H1 (cell line): ENCODE measurements at places on chromosomes 6 and 20.
A peak's percentile ranks its signal among the peaks of the same experiment; 100 is the strongest.

DNA sequence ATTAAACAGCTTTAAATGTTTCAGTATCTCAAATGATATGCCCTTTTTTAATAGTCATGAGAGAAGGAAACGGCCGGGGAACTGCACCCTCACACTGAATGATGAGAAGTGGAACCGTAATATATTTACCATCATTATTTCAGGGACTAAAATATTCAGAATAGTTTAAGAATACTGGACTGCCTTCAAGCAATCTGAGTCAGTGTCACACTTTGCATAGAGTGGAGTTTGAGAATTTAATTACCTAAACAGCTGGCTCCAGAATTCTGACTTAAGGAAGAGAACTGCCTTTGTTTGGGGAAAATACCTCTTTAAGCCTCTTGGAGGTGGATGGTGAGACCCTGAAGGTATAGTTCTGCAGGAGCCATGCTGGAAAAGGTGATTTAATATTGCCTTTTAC, 135.9 kb upstream of the EPHA7 start:
- DNase-seq = no peak

- no peak for DNase-seq
Observed at GRCh38 chr20:24769878-24770627, 179.0 kb upstream of the CST7 start.

DNA sequence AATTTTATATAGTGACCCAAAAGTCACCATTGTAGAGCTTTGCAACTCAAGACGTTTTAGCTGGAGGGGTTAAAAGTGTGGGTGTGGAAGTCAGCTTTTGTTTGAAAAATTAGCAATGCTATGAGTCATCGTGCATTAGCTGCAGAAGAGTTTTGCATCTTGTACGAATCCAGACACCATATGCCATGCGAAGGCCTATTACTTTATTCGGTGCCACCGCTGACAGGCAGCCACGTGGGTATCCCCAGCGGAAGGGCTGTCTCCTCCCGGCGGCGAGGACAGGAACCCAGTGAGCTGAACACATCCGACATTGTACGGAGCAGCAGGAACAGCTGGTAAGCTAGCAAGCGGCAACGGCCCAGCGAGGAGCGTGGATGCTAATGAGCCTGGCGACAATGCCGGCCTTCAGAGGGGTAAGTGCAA, 84.4 kb downstream of the INSM1 start:
- DNase-seq = peak; percentile 41

DNA sequence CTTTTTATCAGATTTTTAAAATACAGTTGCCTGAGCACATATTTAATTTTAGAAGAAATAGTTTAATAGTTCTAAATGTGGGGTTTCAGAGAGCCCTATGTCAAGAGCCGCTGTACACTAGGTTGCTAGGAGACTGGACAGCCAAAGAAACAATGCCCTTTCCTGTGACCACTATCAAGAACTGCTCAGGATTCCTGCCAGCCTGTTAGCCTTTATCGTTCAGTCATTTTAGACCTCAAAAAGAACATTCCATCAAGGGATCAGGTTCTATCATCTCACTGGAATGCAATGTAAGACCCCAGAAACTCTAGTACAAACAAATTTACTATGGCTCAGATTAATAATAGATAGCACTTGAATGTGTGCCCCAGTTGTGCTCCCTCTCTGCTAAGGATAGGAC, 181.2 kb upstream of the CCN2 start:
- no peak for DNase-seq

DNA sequence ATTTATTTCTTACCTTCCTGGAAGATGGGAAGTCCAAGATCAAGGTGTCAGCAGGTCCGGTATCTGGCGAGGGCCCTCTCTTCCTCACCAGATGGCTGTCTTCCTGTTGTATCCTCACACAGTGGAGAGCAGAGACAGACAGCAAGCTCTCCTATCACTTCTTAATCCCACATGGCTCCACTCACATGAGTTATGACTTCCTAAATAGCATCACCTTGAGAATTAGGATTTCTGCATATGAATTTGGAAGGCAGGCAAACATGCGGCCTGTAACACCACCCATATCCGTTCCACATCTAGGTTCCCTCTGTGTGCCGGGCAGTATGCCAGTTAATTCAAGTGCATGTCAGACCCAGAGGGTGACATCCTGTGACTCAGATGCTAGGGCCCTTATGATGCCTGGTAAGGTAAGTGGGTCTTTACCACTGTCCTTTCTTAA, 2.1 kb downstream of the RAET1E start:
- no peak for DNase-seq

DNA sequence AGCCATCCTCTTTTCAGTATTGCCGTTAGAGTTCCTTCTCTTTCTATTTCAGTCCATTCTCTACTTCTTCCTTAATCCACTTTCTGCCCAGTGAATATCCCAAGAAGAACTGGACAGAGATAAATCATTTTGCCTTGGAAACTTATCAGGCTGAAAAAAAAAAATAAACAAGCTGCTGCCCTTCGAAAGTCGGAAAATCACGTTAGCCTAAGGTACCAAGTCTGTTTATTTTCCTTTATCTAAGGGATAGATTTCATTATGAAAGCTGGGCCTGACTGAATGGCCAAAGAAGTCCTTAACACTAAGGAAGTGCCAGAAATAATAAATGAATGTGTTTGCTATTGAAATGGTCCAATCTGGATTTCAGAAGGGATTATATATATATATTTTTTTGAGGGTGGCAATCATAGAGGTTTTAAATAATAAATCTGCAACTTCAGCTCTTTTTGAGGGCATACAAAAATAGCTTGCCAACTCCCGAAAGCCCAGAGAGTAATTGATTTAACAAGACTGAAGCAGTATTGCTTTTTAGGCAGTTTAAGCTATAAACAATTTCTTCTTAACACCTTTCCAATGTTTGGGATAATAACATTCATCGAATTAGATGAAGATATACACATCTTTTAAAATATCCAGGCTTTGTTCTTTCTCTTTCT, 127.0 kb upstream of the STMND1 start:
- DNase-seq = no peak

- DNase-seq = no peak
Observed at GRCh38 chr6:38533064-38533463, 106.7 kb downstream of the BTBD9 start.

GRCh38 chr20:63656451-63656850, 1.7 kb upstream of the RTEL1 start:
- no peak for DNase-seq

- no peak for DNase-seq
Observed at GRCh38 chr20:45523821-45524220, 8.4 kb upstream of the SPINT3 start.

GRCh38 chr6:116106146-116106545, 5.5 kb downstream of the NT5DC1 start:
- DNase-seq = no peak
